Stimulated activated CD4-positive, alpha-beta T cell treated with anti-CD3 and anti-CD28 coated beads, Interleukin-1b, Interleukin-23, amount 100 ng/mL, for 1 hour (primary cell): ENCODE measurements at places on chromosomes 6 and 20.

DNA sequence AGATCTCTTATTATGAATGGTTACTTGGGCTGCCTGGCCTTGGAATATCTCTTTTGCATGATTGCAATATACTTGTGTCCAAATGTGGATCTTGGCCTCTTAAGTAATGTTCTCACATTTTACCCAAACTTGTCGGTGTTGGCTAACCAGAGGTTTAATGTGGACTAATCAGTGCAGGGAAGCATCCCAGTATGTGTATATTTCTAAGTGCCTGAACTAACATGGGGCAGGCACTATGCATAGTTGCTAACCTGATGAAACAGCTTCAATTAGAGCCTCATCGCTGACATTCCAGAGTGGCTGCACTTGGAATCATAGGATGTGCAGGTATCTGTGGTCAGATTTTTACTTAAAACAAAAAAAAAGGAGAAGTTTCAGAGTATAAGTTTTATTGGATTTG is 160.0 kb downstream of the PDE7B start:
- DNase-seq, result no peak

- no peak for DNase-seq
These were observed 35.9 kb upstream of the MDFI start for GRCh38 chr6:41602422-41602743.

DNA sequence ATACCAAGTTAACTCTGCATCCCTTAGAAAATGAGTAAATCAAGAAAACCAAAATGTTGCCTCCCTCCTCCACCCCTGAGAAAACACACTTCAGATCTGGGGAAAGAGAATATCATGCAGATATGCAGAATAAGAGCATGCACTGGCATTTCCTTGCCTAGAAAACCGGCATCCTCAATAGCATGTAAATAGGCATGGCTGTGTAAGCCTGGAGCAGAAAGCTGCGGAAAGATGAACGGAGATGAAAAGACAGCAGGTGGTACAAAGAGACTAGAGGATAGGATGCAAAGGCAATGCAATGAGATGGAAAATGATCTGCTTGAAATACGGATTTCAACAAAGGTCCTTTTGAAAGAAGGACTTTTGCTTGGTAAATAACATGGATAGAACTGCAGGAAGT is 10.3 kb upstream of the GGTLC1 start:
- DNase-seq, result no peak

DNA sequence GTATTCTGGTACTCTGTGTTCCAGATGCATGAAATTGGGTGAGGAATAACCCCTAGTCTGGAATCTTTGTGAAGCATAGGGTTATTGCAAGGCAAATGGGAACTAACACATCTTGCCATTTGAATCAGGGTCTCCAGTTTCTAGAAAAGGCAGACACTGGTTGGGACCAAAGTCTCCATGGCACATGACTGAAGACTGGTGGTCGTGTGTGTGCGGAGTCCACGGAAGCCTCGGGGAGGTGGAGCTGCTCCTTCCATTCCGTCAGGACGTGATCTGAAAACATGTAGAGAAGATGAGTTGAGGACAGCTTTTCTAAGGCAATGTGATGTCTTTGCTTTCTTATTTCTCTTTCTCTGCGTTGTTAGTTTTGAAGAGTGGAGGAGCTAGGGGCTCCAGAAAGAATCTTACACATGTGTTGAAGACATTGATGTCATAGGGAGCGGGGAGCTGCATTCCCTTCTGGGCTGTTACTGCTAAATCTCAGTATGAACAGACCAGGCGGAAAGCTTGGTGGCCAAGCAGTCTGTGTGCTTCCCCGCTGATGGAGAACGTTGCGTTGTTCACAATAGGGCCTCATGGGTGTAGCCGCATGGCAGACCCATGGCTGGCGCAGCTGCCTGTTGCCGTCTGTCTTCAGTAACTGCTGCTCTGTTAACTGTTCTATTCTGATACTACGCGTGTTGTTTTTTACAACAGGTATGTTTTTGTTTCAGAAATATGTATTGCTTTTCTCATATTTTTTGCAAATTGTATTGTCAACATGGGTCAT is 4.8 kb upstream of the SLC17A9 start:
- DNase-seq, result no peak

DNA sequence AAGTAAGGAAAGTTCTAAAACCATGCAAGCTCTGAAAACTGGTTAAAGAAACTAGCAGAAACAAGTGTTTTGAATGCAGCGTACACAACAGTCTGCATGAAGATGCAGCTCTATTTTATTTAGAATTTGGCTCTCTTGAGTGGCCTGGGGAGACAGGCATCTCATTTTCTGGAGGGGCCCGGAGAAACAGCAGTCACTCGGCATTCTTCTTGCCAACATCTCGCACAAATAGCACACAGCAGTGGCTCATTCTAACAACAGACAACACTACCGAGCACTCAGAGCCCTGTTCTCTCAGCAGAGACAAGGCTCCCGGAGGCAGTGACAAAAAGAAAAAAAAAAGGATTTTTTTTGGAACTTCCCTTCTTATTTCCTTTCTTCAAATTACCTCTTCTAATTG is 108.5 kb upstream of the STMND1 start:
- DNase-seq, result no peak

DNA sequence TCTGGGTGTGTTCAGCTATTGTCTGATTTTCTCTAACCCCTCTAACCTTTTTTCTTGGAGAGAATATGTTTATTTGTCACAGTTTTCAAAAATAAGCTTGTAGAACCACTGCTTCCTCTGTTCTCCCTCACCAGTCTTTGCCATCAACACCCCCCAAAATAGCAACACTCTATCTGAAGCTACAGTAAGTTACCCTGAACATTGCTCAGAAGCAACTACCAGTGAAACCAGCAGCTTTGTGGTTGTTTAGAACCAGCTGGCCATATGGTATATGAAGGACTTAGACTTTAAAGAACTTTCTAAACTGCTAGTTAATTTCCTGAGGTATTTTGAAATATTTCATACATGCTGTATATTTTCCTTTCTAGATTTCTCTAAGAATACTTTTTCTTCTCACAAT is 242.9 kb downstream of the KHDRBS2 start:
- no peak for DNase-seq

GRCh38 chr20:64037199-64037497 is 1.2 kb downstream of the C20orf204 start:
- DNase-seq, result no peak

DNA sequence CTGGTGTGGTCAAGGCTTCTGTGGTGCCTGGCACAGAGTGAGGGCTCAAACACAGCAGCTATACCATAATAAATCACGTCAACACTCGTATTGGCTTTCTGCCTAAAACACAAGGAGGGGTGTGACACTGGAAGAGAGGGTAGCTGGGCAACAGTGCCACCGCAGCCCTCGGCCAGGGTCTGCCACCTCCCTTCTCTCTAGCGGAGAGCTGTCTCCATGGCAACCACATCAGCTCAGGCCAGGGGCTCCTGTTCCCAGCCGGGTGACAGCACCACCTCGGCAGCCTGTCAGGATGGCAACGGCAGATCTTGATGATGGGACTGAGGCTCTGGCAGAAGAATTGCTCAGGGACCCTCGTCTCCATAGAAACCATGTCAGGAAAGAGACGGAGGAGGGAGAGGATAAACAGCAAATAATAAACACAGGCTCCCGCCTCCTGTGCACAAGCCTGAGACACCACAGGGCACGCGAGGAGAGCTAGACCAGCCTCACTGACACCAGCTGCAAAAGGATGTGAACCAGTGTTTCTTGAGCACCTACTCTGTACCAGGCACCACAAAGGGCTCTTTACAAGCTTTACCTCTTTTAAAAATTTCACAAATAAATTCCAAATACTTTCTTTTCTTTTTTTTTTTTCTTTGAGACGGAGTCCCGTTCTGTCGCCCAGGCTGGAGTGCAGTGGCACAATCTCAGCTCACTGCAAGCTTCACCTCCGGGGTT is 50.4 kb upstream of the TLDC2 start:
- no peak for DNase-seq

GRCh38 chr6:119678961-119679360 is 329.4 kb upstream of the MAN1A1 start:
- no peak for DNase-seq

DNA sequence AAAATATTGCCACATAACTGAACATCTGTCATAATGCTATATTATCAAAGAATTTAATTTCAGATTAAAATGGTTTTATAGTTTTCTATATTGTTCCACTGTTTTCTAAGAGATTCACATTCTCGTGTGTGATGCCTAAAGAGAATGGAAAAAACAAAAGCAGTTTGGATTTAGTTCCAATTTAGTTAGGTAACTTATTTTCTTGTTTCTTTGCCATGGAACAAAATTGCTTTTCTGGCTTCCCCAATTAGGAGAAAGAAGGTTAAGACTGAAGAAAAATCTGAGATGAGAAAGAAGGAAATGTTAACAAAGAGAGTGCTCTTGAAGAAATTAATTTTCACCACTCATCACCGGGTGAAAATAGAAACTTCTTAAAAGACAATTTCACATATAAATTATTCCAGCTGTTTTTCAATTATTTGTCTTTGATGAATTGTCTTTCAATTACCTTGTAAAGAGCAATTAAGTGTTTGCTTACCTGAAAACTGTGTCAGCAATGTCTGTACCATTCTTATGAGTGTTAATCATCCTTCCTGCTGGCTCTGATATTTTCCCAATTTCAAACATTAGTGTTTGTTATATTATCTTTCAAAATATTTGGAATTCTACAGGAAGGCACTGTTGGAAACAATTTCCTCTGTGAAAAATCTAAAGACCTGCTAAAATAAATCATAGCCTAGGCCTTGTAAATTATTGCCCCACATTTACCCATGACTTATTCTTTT is 19.5 kb downstream of the PHACTR2 start:
- no peak for DNase-seq

DNA sequence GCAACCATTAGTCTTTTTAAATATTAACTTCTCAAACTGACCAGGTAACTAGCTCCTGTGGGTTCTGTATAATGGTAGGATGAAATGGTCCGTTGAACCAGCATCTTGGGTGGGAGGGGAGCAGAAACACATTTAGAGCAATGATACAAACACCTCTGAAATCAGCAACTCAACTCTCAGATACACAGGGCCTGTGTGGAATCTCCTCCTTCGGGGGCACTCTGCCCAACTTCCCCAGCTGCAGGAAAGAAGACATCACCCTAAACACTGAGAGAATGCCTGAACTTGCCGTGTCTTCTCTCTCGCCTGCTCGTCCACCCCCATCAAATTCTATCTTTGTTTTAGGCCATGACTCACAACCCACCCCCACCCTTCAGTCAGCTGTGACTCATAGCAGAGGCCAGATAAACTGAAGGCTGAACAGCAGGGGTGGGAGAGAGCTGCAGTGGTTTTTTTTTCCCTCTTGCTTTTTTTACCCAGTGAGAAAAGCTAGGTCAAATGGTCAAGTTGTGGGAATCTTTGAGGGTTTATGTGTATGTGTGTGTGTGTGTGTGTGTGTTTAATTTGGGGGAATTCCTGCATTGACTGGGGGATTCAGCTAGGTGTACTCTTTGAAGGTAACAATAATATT is 593.4 kb upstream of the JAG1 start:
- no peak for DNase-seq

DNA sequence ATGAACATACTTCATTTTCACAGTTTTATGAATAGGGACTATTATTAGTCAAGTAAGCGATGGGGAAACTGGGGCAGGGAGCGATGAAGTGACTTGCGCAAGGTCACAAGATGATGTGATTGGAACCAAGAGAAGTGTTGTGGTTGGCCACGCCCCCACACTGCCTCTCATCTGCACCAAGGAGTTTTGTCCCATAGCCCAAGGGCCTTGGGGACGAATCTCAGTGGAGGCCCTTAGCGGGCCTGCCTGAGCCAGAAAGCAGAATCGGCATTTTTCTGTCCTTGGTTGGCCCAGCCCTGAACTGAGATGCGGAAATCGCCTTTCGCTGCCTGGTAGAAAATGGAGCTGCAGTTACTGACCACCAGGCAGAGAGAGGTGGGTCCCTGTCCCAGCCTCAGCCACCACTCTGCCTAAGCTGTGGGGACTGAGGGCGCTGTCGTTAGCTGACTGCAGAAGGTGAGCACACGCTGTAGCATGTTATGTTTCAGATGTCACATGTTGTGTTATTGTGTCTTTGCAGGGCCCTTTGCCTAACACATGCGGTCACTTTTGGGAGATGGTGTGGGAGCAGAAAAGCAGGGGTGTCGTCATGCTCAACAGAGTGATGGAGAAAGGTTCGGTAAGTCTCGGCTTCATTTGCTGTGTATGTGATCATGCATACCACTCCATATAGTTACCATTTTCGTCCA is 57.8 kb downstream of the PTPN1 start:
- no peak for DNase-seq

DNA sequence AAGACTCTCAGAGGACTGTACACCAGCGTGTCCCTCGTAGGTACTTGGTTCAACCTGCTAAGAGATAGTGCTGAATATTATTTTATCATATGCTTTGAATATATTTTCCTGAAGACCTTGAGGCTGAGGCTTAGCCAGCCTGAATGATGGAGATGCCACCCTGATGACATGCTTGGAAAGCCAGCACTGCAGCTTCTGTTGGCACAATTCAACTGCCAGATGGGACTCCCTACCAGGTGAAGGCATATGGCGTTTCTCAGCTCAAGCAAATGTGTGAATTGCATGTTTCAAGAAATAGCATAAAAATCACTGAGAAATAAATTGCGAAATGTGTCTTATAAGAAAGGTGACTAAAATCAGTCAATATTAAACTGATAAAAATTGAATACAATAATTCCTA is 228.1 kb upstream of the CST7 start:
- no peak for DNase-seq

DNA sequence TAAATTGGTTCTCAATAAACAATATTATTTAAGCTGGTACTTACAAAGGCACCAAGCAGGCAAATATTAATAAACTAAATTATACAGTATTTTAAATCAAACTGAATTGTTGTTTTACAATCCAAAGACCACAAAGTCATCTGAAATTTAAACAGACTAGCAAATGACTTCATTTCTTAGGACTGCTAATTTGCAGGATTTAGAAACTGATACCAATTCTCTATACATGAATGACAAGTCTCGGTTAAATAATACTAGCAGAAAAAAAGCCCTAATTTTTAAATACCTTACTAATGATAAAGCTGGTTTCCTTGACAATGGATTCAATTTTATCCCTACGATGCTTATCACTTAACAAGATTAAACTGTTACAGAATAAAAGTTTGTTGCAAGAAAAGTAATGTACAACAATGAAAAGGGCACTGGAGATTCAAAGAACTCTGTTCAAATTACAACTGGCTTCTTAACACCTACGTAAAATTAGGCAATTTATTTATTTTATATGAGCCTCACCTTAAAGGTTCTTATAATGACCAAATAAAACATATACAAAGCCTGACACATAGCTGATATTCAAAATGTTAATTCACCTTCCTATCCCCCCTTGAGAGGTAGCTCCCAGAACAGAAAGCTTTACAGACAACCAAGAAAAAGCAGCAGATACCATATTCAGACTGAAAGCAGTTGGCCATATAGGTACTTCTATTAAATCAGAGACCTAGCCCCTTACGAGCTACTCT is 33.1 kb downstream of the HBS1L start:
- DNase-seq, result no peak
